ENCODE measurements at places on chromosomes 2 and 18. TPM values are rescaled to one million over a fixed set of nuclear protein-coding genes. Genes with fewer than 3 reads are reported as not detected.

Gene ALKAL2
- total RNA-seq = 0.88 TPM

Gene ATP6V1C2
- total RNA-seq = 0.79 TPM

Gene SLC30A3
- total RNA-seq = 5.5 TPM

Gene ANTXR1
- total RNA-seq = 65.0 TPM

DNA sequence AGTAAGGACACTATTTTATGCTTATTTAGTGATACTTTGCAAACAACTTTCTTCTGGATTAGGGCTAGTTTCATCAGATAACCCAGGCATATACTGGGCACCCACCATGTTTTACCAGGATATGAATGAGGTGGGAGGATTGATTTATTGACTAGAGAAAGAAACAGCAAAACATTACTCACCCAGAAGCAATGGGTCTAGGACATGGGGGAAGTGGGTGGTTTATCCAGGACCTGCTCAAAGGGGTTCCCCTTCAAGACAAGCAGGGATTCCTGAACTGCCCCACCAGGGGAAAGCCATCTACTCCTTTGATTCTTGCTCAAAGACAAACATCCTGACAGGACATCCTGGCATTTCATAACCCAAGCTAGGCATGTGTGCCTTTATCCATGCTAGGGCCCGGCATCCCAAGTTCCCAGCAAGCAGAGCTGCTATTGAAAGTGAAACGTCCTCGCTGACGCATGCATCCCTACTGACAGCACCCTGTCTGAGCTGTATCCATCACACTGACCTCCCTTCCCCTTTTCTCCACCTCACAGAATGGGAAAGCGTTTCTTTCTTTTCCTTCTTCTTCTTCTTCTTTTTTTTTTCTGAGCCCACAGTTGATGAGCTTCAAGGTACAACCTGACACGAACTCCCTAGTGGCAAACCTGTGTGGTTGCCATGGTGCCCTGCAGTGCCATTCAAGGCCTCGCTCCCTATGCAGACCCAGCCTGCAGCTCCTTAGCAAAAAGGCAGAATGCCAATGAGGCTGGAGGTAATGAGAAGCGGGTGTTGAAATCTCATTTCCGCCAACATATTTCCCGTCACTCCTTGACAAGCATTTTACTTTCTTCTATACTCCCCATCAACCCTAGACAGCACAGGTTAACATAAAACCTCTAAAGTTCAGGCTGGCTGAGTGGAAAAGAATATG lies 70.5 kb downstream of the CLHC1 start:
- DNase-seq = peak; percentile 70

DNA sequence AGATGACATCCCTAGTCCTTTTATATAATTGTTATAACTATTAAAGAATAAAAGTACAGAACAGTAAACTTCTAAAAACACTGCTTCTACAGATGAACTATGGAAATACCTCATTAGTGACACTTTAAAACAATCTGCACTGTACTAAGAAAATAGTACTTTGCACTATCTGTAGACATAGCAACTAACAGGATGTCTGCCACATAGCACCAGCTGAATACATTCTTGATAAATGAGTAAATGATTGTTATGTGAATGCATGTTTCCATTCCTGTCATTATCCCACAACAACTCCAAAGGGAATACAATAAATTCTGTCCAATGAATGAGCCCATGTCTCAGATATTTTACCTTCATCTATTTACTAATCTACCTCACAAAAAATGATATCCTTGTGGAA lies 115.3 kb upstream of the SLC35G4 start:
- DNase-seq = no peak

GRCh38 chr18:78939734-78940494 lies 39.7 kb upstream of the SALL3 start:
- no peak for DNase-seq
